ENCODE measurements at places on chromosomes 16 and 17. TPM values are rescaled to one million over a fixed set of nuclear protein-coding genes. Genes with fewer than 3 reads are reported as not detected.

GRCh38 chr16:30837904-30838303 lies 50.9 kb upstream of the ZNF629 start:
- DNase-seq, result no peak

Gene CA5A
- total RNA-seq, result not detected

DNA sequence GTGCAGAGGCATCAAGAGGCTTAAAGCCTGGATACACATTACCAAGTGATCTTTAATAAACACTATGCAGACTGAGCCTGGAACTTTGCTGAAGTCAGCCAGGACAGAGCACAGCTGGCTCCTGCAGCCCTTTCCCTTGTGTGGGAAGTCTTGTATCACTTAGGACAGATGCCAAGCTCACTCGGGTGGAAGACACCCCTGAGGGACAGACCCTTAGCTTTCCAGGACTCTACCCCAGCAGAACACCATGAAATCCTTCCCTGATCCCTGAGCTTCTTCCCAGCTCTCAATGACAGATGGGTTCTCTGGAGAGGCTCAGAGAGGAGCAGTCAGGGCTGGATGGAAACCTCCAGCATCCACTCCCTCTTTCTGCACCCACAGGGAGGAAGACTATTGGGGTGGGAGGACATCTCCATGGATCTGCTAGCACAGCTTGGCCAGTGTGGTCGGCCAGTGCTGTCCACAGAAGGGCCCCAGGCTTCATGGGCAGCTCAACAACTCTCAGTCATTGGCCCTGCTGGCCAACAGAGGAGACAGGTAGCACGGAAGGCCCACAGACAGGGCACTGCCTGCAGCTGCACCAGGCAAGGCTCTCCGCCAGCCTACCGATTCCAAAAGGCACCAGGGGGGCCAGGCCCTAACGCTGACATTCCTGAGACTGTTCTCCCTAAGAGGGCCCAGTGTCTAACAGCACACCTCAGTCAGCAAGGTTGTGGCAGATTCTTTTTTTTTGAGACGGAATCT lies 15.9 kb downstream of the RAB5C start:
- DNase-seq, result no peak

Gene TRIM72
- not detected for total RNA-seq

Gene FOXJ1
- total RNA-seq, result not detected

Gene SBK1
- 1.6 TPM for total RNA-seq

GRCh38 chr17:7955414-7956227 lies 23.6 kb downstream of the CNTROB start:
- DNase-seq, result no peak

DNA sequence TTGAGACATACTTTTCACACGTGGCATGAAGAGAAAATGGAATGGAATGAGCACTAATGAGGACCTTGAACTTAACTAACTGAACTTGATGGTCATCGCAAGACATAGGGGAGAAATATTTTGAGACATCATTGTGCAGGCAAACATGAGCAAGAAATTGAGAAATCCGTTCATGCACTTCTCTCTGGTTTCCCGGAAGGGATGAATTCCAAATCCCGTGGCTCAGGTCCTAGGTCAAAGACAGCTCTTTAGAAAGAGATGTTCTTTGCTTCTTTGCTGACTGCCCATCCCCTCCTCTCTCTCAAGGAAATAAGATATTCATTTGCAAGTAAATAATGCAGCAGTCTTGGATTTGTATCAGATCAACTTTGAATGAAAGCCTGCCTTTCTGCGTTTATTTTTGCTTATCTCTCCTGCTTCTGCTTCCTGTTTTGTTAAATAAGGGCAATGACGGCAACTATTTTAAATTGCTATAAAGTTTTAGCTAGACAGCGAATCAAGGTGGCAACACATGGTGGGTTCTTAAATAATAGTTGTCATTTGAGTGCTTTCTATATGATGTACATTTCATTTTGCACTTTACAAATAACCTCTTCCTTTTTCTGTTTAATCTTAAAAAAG lies 657.8 kb downstream of the MAF start:
- no peak for DNase-seq

DNA sequence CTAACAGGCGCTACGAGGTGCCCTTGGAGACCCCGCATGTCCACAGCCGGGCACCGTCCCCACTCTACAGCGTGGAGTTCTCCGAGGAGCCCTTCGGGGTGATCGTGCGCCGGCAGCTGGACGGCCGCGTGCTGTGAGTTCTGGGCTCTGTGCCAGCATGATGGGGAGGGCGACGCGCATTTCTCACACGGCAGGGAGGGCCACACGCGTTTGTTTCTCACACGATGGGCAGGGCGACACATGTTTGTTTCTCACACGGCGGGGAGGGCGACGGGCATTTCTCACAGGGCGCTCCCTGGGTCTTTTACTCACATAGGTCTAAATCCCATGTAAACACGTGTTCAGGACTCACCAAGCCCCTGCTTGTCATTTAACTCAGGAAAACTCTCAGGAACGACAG lies 4.4 kb downstream of the GAA start:
- no peak for DNase-seq

- peak; percentile 56 for DNase-seq
Measured at GRCh38 chr16:1614456-1615102, 2.4 kb downstream of the CRAMP1 start.

- DNase-seq, result no peak
Measured at GRCh38 chr17:10435096-10435495, 13.3 kb upstream of the MYH8 start.

Gene C16orf86
- total RNA-seq, result 15.4 TPM

- DNase-seq, result peak; percentile 40
Measured at GRCh38 chr17:82108038-82108437, 10.0 kb upstream of the FASN start.

GRCh38 chr17:82247856-82248671 lies 19.2 kb downstream of the SLC16A3 start:
- DNase-seq, result no peak

DNA sequence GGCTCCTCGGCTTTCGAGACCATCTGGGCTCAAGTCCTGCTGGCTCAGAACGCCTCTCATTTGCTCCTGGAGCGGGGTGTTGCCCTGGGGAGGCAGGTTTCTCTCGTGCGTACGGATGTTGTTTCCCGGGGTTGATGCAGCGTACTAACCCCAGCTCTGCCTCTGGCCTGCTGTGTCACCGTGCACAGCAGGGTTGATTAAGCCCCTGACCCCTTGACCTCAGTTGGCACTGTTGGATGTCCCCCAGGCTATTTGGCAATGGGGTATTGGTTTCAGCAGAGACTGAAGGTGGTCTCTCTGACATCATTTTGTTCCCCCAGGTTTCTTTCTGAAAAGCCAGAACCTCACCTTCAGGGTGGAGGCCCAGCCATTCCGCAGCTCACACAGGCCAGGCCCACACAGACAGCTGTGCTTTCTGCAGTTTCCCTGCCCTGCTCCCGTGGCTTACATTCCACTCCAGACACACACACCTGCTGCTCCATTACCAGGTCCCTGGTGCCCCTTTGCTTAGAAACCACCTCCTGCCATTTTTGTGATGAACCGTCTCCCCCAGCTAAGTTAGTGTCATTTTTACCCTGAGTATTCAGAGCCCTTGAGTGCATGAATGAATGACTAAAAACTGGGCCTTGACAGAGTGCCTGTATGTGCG lies 233.5 kb downstream of the CCDC182 start:
- DNase-seq, result no peak

DNA sequence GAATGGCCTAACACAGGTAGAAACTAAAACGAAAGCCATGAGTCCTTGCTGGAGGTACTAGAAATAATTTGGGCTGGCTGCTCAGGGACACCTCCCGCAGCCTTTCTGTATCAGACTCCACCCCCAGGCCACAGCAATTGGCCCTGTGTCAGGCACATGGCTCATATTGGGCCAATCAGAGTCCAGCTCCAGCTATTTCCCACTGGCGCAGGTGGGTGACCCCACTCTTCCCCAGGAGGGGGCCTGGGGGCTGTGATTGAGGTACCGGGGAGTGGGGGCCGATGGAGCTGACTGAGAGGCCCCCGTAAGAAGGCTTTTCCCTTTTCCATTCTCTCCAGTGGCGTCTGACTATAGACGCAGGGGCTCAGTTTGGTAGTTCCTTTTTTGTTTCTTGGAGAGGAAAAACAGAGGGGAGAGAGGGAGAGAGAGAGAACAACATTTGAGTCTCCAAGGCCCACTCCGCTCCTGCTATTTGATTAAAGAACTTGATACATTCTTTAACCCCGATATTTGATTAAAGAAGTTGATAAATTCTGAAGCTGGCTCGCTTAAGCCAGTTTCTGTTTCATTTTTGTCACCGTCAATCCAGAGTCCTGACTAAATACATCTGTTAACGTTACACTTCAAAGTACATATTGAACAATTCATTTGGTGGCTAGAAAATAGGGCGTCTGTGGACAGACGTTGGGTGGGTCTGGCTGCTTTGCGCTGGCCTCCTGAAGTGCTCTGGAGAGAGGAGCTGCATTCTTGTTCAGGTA lies 26.3 kb downstream of the FOXL1 start:
- no peak for DNase-seq

DNA sequence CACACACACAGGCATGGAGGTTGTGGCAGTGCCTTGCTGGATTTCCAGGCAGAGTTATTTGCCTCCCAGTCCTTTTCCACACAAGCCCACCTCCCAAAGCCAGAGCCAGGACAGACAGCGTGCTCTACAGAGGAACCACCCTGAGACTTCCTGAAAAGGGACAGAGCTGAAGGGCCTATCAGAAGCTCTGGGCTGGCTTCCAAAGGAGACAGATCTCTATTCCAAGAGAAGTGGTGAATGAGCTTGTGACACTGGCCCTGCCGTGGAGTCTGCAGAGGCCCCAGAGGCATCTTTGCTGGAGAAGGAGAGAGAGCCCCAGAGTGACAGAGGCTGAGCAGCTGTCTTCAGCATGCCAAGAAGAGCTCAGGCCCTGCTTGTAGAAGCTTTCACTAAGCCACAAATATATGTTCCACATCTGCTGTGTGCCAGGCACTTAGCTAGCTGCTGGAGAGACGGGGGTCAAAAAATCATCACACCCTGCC lies 8.3 kb upstream of the LPCAT2 start:
- DNase-seq, result peak; percentile 64

DNA sequence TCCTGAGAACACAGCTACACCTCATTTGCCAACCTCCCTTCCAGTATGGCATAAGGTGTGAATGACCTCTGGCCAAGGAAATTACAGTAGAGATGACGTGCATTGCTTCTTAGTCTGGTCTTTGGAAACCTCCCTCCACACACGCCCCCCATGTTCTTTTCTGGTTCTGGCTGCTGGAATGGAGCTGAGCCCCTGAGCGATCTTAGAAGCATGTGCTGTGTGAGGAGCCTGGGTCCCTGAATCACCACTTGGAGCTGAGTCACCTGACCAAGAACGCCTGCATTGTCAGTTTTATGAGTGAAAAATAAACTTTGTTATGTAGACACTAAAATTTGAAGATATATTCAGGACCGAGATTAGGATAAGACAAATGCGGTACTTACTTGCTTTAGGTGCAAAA lies 51.4 kb downstream of the HS3ST3A1 start:
- no peak for DNase-seq

GRCh38 chr17:33978889-33979288 lies 276.2 kb upstream of the CCL2 start:
- DNase-seq, result no peak

DNA sequence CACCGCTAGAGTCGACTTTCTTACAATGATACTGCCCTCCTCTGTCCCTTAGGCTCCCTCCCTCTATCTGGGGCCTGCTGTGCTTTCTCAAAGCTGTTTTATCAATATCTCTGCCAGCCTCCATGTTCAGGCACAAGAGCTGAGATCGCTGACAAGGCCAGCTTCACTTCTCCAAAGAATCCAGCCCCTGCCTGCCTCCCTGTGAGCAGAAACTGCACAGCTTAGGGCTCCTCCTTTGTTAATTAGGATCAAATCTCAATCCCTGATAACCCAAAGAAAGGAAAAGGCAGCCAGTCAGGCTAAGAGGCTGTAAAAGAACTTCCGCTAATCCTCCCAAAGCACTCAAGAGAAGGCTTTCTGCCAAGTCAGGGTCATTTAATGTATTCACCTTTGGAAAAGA lies 616.0 kb upstream of the CDH11 start:
- DNase-seq, result no peak

- no peak for DNase-seq
Measured at GRCh38 chr16:77289331-77289809, 90.2 kb downstream of the SYCE1L start.

- DNase-seq, result no peak
Measured at GRCh38 chr17:14306596-14306995, 5.7 kb downstream of the HS3ST3B1 start.

Gene CCL8
- total RNA-seq, result 2.5 TPM

Gene PRCD
- total RNA-seq, result 1.5 TPM

Gene SLC5A2
- total RNA-seq, result not detected

- DNase-seq, result no peak
Measured at GRCh38 chr17:13346081-13346533, 255.6 kb downstream of the HS3ST3A1 start.

DNA sequence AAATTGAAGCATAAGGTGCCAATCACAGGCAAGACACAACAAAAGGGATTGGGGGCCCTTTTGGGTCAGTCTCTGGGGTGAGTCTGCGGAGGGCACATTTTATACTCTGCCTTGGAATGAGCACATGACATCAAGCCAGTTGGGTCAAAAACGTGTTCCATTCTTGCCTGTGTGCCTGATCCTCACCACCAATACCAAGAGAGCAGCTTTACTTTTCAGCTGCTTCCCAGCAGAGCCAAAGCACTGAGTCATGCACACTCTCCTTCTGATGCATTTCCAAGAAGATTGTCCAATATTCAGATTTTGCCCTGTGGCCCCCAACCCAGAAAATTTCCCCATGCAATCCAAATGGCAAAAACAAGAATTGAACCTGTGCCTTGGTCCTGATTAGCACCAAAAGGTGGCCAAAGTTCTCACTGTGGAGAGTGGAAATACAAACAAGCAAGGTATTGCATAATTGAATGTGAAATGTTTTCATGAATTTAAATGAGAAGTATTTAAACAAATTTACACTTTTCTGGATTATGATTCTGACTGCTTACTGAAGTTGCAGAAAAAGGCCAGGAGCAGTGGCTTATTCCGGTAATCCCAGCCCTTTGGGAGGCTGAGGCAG lies 217.8 kb upstream of the SOX9 start:
- DNase-seq, result no peak

- DNase-seq, result no peak
Measured at GRCh38 chr17:17849845-17850373, 13.1 kb upstream of the SREBF1 start.

DNA sequence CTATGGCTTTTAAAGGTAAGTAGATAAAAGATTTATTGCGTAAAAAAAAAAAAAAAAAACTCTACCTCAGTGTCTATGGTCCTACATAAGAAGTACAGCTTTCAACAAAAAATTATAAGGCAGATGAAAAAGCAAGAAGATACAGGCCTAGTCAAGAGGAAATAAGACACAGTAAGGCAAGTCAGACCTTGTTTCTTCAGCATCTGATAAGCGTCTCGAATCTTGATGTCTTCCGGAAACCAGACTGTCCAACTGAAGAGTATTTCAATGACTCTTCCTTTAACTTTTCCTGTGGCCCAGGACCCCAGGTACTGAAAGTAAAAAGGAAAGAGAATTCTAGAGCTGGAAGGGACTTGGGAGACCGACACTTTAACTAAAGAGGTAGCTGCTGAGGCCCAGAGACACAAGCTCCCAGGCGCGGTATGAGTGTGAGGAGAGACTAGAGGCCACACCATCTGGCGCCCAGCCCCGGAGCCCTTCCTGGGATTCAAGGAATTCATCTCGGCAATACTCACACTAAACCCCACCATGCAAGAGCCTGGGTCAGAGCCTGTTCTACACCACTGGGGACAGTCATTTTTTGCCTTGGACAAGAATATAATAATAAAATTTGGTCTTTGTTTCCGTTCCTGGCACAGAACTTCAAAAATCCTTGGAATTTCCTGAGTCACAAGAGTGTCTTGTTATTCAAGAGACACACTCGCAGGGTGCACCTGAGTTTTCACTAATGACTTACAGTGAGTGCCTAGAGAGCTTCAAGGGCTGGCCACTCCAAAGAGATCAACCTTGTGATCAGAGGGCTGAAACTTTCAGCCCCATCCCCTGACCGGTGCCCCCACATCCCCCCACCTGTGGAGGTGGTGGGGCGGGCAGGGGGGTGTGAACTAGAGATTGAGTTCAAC lies 18.6 kb downstream of the GGA2 start:
- DNase-seq, result no peak

Gene MRC2
- total RNA-seq, result 66.7 TPM

All from adrenal gland (tissue), 19 donors.